ENCODE measurements at places on chromosomes 7 and 10.

DNA sequence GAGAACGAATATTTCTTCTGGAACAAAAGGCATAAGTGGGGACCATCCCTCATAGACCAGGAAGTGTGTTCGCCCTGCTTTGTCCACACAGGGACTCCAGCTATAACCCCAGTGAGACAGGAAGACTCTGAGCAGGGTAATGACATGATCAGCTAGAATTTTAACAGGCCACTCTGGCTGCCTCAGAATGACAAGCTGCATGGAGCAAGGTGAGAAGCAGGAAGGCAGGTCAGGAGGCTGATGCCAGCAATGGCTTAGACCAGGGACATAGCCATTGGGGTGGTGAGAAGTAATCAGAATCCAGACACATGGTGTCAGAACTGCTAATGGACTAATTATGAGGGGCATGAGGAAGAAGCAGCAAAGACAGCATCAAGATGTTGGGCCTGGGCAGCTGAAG lies 264.6 kb downstream of the GRID1 start:
- no peak for DNase-seq

DNA sequence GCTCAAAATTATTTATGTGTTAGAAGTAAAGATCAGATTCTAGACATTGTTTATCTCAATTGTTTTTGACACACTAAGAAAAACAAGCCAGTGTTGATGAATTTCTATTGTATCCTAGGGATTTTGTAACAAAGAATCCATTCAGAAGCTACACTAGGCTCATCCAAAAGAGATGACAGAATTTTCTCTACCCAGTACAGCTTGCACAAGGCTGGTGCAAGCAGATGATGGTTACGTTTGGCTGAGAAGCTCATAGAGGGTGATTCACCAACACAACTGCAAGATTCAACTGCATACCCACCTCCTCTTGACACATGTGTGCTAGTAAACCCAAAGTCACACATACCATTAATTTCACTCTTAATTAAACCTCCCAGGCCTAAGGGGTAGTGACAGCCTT lies 20.8 kb downstream of the GRM3 start:
- no peak for DNase-seq

- no peak for DNase-seq
Measured at GRCh38 chr7:91357901-91358300, 93.7 kb downstream of the FZD1 start.

GRCh38 chr7:151053096-151053495 lies 4.6 kb downstream of the CDK5 start:
- DNase-seq: no peak

DNA sequence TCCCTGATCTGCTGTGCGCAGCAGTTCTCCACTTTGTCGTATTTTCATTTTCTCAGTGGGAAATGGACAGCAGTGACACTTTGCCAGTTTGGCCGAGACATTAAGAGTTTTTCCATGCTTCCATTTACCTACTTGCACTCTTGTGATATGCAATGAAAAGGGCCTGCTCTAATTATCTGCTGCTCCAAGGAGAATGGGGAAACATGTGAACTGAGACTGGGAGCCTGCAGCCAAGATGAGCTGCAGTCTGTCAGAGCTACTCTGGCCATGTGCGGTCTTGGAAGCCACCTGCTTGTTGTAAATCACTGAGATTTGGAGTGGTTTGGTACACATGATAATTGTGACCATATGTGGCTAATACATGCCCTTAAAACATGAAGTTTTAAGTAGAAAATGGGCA lies 586.6 kb upstream of the POT1 start:
- DNase-seq: no peak

DNA sequence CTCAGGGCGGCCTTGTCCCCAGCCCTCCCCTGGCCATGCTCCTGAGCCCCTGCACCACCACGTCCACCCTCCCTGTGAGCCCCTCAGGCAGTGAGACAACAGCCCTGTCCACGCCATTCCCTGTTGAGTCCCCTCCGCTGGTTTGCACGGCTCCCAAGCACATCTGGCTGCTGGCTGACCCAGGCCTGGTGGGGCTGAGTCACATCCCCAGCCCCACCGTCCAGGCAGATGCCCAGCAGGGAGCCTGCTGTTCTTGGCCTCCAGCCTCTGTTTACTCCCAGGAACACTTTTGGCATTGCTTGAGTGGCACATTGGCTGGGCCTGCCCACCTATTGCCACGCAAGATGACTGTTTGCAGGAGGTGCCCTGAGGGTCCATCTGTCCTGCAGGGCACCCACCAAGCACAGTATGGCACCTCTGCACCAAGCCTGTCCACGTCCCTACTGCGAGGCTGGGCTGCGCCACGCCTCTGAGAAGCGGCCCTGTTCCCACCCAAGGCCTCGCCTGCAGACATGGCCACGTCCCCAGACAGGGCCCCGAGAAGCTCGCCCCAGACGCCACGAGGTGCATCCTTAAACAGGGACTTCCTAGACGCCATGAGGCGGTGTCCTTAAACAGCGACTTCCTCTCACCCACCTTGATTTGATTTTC lies 48.4 kb upstream of the INPP5A start:
- DNase-seq: peak; percentile 11

DNA sequence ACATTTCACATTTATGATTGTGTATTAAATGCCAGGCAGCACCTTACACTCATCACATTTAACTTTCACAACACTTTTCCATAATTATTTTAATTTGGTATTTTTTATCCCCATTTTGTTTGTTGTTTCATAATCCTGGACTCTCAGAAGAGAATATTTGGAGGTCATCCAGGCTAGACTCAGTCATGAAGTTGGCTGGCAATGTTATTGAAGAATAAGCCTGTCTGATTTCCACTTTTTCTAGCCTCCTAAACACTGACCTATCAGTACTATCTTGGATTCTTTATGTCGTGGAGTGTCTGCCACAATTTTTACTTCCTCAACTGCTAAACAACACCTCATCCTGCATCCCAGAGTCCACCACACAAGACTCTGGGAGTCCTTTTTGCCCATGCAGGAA lies 372.3 kb upstream of the NRP1 start:
- DNase-seq: no peak

GRCh38 chr10:87852089-87852488 lies 11.2 kb downstream of the KLLN start:
- no peak for DNase-seq

DNA sequence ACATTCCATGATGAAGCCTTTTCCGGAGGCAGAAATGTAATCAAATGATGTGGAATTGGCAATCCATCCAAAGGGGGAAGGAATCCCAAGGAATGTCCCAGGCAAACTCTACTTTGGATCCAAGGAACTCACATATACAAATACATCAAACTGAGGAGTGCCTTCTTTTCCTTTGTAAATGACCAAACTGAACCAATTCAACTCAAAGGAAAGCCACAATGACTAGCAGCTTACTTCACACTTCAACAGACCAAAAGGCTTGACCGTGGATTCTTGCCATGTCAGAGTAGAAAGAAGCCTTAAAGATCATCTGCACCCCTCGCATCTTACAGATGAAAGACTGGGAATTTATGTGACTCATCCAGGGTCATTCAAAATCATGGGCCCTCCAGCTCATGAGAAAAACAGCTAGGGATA lies 79.7 kb upstream of the MACROH2A2 start:
- no peak for DNase-seq

- DNase-seq: no peak
Measured at GRCh38 chr10:123413353-123413752, 252.8 kb upstream of the GPR26 start.

- no peak for DNase-seq
Measured at GRCh38 chr10:17431871-17432311, 22.5 kb downstream of the ST8SIA6 start.

GRCh38 chr10:75654171-75654771 lies 222.8 kb downstream of the LRMDA start:
- DNase-seq: no peak

DNA sequence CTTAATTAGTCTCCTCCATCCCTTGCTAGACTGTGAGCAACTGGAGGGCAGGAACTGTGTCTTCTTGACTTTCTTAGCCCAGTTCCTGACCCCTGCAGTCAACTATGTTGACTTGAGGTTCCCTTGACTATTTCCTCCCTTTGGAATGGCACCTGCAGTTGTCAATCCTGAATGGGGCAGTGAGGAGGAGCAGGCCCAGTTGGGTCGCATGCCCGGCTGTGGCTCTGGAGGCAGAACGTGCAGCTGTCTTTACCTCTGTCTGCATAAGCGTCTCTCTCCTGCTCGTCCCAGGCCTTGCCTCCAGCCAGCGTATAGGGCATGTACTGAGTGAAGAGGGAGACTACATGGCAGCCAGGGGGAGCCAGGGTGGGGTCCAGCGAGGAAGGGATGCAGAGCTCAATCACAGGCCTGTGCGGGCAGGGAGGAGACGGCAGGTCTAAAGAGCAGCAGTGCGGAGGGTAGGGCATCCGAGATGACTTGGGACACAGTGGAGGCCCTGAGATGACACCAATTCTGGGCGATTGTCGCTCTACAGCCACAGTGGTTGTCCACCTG lies 26.8 kb downstream of the PYROXD2 start:
- no peak for DNase-seq

- DNase-seq: no peak
Measured at GRCh38 chr7:20738518-20739481, 47.9 kb downstream of the SP8 start.

GRCh38 chr7:88386665-88387156 lies 80.0 kb upstream of the STEAP4 start:
- DNase-seq: no peak

GRCh38 chr7:144834641-144835144 lies 1.2 kb downstream of the TPK1 start:
- peak; percentile 35 for DNase-seq

GRCh38 chr10:24467605-24468004 lies 256.1 kb downstream of the ARHGAP21 start:
- DNase-seq: no peak

DNA sequence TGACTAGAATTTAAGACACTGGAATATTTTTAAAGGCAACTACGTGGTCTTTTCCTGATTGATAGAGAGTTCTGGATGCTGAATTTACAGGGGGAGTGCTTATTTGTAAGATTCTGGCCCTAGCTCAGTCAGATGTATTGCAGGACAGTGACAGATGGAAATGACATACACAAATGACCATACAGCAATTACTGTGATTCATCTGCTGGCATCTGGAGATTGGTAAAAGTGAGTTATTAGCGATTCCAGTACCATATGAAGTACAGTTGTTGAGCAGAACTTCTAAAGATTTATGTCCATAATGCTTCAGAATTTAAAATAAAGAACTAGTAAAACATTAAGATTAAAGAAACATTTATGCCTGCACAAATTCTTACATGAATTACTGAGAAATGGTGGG lies 243.2 kb downstream of the CRPPA start:
- no peak for DNase-seq

DNA sequence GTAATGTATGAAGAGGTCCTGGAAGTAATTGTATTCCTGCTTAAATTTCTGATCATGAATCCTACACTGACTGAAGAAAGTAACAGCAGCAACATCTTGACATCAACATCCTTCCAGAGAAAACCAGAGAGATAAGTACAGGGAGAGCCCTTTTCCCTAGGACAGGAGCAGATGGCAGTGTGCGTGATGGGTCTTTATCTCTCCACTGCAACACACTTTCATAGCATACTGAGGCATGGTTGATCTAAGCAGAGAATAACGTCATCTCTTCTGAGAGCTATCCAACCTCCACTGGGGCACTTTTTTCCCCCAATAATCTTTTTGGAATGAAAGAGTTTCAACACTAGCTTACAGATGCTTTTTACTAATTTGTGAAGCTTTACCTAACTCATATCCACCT lies 342 bp downstream of the OR2A25 start:
- DNase-seq: no peak

DNA sequence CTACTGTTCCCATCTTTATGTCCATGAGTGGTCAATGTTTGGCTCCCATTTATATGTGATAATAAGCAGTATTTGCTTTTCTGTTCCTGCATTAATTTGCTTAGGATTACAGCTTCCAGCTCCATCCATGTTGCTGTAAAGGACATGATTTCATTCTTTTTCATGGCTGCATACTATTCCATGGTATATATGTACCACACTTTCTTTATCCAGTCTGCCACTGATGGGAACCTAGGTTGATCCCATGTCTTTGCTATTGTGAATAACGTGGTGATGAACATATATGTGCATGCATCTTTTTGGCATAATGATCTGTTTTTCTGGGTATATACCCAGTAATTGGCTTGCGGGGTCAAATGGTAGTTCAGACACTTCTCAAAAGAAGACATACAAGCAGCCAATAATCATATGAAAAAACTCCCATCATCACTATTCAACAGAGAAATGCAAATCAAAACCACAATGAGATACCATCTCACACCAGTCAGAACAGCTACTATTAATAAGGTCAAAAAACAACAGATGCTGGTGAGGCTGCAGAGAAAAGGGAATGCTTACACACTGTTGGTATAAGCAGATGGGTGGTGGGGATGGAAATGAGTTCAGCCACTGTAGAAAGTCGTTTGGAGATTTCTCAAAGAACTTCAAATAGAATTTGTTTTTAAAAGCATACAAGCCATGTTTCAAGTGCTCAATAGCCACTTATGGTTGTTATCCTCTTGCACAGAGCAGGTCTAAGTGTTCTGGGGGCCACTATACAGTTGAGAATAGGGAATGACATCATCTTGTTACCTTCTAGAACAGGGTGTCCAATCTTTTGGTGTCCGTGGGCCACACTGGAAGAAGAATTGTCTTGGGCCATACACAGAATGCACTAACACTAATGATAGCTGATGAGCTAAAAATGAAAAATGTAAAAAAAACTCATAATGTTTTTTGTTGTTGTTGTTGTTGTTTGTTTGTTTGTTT lies 23.2 kb upstream of the SDK1 start:
- no peak for DNase-seq

Measured in CD4-positive, alpha-beta T cell treated with Interleukin-15 for 1 hour (primary cell).